SJSA1 (cell line): ENCODE measurements at places on chromosomes 3 and 15. TPM values are rescaled to one million over a fixed set of nuclear protein-coding genes. Genes with fewer than 3 reads are reported as not detected.

DNA sequence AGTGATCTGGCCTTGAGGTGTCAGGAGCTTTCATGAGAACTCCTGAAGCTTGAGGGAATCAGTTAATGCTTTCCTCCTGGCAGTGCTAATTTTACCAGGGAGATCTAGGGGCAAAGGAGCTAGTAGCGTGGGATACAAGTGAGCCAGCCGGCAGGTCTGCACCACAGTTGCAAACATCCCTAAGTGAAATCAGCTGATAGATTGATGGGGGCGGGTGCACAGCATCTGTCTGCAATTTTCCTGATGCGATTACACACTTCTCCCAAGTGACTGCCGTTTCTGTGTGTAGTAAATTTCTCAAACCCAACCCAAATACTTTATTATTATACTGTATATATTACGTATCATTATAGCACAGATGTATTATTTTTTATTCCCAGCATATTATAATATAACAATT is 304.5 kb downstream of the AGBL1 start:
- H3K4me3 ChIP-seq: no peak overlapping the region
- H3K27me3 ChIP-seq: no peaks in the 10 kb centered on the region
- no peaks in the 10 kb centered on the region for H3K4me1 ChIP-seq
- no peak overlapping the region for H3K27ac ChIP-seq
- DNase-seq: no peak

The IRAK2 gene
- total RNA-seq: 2.8 and 4.7 TPM in 2 replicates

The TRIM42 gene
- total RNA-seq: not detected in 2 replicates

GRCh38 chr3:62662677-62663076 is 212.5 kb downstream of the CADPS start:
- no peak for DNase-seq
- H3K27me3 ChIP-seq: no peaks in the 10 kb centered on the region
- H3K27ac ChIP-seq: no peak overlapping the region
- no peaks in the 10 kb centered on the region for H3K4me1 ChIP-seq
- H3K4me3 ChIP-seq: no peak overlapping the region

DNA sequence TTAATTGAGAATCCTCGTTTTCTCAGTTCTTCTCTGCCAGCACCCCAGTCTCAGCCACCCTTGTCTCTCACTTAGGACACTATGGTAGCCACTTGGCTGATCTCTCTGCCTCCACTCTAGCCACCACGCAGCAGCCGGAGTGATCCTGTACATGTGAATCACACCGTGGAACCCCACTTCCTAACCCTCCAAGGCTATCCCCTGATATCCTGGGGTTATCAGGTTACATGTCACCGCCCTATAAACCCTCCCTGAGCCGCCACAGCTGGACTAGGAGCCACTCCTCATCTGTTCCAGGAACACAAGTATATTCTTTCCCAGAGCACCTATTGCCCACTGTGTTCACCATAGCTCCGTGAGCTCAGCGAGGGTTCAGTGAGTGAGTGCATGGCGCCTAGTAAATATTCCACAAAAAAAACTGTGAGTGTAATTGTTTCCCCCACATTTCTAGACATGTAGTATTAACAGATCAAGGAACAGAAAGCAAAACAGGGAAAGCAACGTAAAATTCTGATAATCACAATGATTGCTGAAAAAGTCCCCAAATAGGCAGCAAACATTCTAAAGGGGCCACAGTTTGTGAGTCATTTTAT is 661 bp upstream of the PARP14 start:
- H3K27ac ChIP-seq: peak overlapping the region; percentile 84
- H3K4me3 ChIP-seq: peak overlapping the region; percentile 83
- H3K27me3 ChIP-seq: no peaks in the 10 kb centered on the region
- peak; percentile 39 for DNase-seq

The PAK2 gene
- 19.5 and 22.4 TPM in 2 replicates for total RNA-seq

The TUSC7 gene
- not detected in 2 replicates for total RNA-seq
